ENCODE measurements at places on chromosomes 12 and 14.

DNA sequence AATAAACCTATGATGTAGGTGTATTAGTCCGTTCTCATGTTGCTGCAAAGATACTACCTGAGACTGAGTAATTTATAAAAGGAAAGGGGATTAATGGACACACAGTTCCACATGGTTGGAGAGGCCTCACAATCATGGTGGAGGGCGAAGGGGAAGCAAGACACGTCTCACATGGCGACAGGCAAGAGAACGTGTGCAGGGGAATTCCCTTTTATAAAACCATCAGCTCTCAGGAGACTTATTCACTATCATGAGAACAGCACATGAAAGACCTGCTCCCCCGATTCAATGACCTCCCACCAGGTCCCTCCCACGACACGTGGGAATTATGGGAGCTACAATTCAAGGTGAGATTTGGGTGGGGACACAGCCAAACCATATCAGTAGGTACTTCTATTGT lies 58.7 kb upstream of the DICER1 start:
- DNase-seq: no peak

DNA sequence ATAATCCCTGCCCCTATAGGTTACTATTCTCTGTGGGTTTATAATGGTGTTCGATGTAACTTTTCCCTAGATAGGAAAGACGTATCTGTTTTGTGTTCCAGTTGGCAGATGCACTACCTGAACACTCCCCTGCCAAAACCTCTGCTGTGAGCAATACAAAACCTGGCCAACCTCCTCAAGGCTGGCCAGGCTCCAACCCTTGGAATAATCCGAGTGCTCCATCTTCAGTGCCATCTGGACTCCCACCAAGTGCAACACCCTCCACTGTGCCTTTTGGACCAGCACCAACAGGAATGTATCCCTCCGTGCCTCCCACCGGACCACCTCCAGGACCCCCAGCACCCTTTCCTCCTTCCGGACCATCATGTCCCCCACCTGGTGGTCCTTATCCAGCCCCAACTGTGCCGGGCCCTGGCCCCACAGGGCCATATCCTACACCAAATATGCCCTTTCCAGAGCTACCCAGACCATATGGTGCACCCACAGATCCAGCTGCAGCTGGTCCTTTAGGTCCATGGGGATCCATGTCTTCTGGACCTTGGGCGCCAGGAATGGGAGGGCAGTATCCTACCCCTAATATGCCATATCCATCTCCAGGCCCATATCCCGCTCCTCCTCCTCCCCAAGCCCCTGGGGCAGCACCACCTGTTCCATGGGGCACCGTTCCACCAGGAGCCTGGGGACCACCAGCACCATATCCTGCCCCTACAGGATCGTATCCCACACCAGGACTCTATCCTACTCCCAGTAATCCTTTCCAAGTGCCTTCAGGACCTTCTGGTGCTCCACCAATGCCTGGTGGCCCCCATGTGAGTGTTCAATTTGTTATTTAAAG lies 11.3 kb downstream of the MAPK1IP1L start:
- no peak for DNase-seq

GRCh38 chr14:43522191-43522590 lies 984.9 kb downstream of the FSCB start:
- no peak for DNase-seq

GRCh38 chr12:31599053-31599452 lies 8.1 kb upstream of the DENND5B start:
- no peak for DNase-seq

DNA sequence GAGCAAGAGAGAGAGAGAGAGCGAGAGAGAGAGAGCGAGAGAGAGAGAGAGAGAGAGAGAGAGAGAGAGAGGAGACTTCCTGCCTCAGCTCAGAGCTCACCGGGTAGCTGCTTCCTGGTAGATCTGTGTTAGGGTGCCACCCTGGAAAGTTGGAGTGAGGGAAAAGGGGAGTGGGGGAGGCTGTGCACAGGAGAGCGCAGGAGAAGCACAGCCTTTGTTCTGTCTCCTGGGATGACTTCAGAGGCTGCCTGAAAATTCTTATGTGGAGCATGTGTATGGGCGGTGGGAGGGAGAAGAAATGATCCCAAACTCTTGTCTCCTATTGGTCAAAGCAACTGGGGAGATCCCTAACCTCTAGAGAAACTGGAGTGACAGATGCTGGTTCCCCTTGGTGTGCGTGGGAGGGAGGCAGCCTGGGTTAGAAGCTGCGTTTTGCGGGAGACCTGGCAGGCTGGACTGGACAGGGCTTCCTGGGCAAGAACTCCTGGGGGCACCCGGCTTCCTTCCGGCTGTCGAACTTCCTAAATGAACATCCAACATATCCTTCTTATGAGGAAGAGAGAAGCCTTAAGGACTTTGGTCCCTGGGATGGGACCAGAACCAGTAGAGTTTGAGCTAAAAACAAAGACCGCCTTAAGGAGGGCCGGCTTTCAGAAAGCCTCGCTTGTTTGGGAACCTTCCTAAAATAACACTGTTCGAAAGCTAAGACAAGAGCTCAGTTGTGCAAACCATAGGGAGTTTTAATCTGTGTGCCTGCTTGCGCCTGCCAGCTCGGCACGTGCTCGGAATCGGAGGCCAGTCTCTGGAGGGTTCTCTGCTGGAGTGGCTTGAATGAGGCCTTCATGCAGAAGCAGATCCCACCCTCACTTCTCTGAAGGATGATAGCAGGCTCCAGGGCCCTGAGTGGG lies 30.4 kb upstream of the BEGAIN start:
- DNase-seq: no peak

DNA sequence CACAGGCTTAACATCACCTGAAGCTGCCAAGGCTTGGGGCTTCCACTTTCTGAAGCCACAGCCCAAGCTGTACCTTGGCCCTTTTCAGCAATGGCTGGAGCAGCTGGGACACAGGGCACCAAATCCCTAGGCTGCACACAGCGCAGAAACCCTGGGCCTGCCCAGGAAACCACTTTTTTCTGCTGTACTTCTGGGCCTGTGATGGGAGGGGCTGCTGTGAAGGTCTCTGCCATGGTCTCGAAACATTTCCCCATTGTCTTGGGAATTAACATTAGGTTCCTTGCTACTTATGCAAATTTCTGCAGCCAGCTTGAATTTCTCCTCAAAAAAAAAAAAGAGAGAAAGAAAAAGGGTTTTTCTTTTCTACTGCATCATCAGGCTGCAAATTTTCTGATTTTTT lies 219.1 kb downstream of the RPL10L start:
- no peak for DNase-seq

DNA sequence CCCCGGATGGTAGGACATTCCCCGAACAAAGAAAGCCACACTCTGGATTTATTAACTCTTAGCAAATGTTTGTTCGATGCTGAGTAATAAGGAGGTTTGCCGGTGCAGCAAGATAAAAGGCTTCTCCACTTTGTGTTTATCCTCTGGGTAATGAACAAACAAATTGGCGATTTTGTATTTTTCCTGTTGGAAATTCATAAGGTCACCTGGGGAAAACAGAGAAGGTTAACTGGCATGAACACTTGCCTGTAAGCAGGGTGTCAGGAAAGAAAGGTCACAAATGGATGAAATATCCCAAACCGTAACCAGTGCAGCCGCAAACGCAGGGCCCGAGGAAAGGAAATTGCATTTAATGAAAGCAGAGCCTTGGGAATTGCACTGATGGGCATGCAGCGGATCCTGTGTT lies 132.8 kb downstream of the RMST start:
- no peak for DNase-seq

DNA sequence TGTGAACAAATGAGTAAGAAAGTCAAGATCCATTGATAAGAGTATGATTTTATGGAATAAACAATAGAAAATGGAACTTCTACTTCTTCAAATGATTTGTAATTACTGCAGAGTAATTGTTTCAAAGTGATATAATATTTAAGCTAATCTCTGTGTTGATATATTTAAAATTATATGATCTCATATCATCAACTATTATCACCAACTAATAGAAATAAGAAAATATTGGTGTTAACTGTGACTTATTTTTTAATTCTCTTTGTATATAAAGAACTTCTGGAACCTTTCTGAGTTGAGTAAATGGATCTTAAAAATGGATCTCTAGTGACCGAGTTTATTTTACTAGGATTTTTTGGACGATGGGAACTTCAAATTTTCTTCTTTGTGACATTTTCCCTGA lies at the start of gene OR4L1:
Gene OR4L1 (plus strand): TSS at position 301 of the 400 bp plus-strand sequence. CDS start 0 bp downstream, at position 301.
- DNase-seq: no peak

DNA sequence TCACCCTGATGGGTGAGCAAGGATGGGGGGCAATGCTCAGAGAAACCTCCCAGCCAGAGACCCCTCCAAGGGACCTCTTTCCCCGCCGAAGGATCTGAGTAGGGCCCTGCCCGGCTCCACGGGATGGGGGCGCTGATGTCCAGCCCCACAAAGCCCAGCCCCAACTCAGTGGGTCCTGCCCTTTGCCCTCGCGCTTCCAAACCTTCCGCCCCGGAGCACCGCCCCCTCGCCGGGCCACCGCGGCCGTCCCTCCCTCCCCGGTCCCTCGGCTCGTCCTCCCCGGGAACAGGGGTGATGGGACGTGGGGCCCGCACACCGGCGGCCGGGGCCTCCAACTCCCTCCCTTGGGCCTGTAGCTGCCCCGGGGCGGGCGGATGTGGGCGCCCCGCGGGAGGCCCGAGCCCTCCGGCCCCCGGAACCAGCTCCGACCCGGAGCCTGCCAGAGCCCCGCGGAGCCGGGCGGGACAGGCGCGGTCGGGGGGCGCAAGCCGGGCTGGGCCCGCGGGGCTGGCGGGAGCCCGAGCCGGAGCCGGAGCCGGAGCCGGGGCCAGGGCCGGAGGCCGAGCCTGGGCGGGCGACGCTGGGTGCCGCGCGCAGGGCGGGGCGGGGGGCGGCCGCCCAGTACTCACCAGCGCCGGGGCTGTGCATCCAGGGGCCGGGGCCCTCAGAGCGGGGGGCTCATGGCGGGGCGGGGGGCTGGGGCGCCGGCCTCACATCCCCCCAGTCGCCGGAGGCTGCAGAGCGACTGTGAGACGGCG lies 386 bp downstream of the HDAC7 start:
- DNase-seq: peak; percentile 94

DNA sequence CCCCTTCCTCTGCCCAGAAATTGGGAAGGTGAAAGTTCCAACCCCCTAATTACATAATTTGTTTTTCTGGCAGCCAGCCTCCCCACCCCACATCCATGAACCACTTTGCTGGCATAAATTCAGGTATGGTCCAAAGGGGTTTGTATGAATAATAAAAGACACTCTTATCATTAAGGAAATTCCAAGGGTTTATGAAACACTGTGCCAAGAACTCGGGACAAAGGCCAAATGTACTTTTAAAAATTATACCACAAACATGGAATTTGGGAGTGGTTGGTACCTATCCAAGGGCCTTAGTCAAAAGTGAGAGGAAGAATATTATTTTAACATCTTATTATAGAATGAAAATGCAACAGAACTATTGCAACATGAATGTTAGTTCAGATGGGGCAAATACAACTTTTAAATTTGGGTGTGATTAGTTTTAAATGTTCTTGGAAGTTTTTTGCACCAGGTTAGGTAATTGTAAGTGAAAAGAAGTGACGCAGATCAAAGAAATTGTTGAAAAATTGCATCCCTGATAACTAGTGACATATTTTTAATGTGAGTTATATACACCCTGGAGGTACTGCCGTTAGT lies 217.8 kb downstream of the TMEM117 start:
- no peak for DNase-seq

DNA sequence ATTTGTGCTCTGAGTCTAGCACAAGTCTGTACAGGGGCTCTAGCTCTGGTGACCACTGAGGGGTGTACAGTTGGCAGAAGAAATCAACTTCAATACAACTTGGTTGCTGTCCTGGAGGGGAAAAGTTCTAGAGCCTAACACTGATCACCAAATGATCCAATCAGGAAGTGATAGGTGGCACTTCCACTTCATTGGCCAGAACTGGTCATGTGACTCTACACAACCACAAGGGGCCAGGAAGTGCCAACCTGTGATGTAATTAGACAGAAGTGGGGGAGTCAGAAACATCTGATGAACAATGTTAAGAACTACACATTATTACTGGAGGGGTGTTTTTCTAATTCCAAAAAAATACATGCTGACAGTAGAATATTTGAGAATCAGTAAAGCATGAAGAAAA lies 401.6 kb downstream of the VRK1 start:
- no peak for DNase-seq

GRCh38 chr14:52551205-52551604 lies 1.1 kb downstream of the TXNDC16 start:
- DNase-seq: no peak

- no peak for DNase-seq
Observed at GRCh38 chr12:109710747-109711595, 2.7 kb upstream of the FAM222A start.

GRCh38 chr12:3480764-3481163 lies 10.2 kb upstream of the PRMT8 start:
- no peak for DNase-seq

DNA sequence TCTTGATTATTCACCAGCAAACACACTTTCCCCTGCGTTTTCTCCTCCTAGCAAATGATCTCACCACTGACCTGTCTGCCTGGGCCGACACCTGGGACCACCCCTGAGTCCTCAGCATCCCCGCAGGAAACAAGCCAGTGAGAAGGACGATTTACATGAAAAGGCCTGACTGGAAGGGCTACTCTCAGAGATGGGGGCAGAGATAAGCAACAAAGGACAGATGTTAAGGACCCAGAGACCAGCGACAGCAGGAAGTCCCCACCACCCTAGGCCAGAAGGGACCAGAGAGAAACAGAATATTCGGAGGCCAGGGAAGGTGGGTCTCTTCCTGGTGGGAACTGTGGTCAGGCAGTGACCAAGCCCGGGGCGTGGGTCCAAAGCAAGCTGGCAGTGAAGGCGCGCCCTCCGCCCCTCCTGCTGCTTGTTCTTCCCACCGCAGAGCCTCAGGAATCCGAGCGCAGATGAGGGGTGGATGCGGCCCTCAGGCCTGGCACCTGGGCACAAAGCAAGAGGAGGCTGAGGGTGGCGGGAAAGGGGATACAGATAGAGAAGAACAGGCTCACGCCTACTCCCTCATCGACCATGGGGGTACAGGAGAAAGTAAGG lies 55.8 kb downstream of the STX2 start:
- DNase-seq: no peak

DNA sequence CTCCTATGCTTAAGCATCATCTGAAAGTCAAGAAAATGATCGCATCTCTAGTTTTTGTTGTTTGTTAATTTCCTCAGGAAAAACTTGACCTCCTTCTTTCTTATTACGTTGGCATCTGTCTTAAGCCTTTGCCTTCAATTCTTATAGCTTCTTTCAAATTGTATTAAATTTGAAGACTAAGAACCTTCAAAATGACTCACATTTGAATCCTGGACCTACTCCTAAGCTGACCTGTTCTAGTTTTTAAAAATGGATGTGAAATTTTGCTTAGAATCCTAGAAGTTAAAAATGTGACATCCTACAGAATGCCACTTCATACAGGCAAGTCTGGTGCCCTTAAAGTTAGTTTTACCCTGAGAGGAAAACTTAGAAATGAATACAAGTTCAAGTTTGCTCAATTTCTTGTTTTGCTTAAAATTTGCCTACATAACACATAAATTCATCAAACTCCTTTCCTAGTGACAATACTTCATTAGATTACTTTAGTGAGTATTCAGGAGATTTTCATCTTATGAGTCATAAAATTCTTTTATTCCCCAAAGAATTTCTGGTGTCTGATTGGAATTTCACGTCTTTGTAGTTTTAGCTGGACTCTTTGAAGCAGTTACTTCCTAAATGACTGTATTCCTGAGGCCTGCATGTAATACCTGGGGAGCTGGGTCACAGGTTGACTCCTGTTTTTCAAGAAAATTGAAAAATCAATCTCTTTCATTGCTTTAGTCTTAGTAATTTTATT lies 152.3 kb downstream of the MSRB3 start:
- no peak for DNase-seq

- DNase-seq: no peak
Observed at GRCh38 chr14:79656496-79656895, 554.8 kb downstream of the DIO2 start.

GRCh38 chr14:101098641-101099040 lies 195.1 kb upstream of the RTL1 start:
- no peak for DNase-seq

GRCh38 chr14:58812050-58812910 lies 174.5 kb downstream of the DACT1 start:
- no peak for DNase-seq
